Cardiac fibroblast (primary cell): ENCODE measurements at places on chromosomes 1 and 21.

GRCh38 chr21:45283035-45283610 is 4.6 kb downstream of the POFUT2 start:
- no peak for DNase-seq

- DNase-seq: no peak
Measured at GRCh38 chr1:51252366-51252765, 16.3 kb downstream of the RNF11 start.

DNA sequence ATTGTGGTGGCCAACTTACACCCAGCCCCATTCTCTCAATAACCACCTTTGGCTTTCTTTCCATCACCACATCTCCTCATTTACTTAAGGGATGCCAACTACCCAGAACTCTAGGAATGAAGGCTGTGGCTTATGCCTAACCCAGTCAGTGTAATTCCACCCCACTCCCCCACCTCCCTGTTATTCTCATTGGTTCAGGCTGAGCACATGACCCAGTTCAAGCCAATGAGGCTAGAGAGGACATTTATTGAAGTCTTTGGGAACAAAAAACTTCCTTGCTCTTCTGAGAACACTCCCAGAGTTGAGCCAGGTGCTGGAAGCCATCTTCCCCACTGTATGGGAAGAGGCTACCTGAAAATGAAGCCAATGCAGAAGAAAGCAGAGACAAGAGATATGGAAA is 22.8 kb upstream of the CD2 start:
- no peak for DNase-seq

DNA sequence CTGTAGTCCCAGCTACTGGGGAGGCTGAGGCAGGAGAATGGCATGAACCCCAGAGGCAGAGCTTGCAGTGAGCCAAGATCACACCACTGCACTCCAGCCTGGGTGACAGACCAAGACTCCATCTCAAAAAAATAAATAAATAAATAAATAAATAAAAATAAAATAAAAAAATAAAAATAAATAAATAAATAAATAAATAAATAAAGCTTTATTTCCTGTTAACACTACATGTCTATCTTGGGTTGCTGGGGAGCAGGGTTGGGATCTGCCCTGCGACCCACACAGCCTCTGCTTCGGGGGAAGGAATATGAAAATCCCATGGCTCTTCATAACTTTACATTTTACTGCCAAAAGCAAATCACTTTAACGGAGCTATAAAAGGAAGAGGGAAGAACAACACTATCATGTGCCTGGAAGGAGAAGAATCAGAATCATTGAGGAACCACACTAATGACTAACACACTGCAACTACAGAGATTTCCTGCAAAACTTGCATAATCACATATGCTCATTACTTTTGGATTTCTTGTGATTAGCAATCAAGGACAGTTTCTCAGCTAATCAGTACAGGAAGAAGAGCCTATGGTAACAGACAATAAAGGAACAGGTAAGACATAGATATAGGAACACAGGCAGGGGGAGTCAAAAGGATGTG is 72.8 kb upstream of the CD55 start:
- DNase-seq: peak; percentile 32

GRCh38 chr1:45979778-45980176 is 152.7 kb downstream of the PIK3R3 start:
- DNase-seq: no peak

- DNase-seq: no peak
Measured at GRCh38 chr1:225617479-225617878, 35.4 kb downstream of the ENAH start.

GRCh38 chr1:14616632-14617396 is 18.3 kb downstream of the KAZN start:
- no peak for DNase-seq

DNA sequence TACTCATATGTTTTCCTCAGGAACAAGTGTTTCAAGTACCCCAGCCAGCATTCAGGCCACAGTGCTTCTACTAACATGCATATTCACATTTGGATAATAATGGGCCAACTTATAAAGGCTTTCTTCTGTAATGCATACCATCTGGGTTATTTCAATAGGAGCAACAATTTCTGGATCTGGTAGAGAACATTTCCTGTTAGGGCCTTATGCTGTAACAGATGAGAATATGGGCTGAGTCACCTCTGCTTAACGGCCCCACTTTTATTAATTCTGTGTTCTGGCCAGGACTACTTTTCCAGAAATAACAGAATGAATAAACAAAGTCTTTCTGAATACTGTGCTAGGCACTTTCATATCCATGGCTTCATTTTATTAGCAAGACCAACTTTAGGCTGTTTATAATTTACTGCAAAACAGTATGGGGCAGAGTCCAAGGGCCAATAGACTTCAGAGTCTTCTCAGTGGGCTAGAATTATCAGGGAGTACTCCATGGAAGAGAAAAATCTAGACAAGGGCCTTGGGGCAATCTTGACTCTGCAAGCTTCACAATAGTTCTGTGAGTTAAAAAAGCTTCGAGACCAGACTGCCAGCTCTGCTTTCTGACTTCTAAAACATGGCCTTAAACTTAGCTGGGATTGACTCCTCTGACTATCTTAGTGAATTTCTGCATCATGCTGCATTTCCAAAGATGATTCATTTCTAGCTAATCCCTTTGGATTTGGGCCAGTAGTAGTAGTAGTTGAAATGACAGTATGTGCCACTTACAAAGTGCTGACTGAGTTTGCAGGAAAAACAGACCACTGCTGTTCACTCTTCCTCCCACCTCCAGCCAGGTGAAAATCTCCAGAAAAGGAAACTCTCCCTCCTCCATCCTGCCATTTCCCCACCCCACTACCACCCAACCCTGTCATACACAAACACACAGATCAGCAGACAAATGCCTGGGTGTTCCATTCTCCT is 8.2 kb upstream of the SSX2IP start:
- peak; percentile 92 for DNase-seq

DNA sequence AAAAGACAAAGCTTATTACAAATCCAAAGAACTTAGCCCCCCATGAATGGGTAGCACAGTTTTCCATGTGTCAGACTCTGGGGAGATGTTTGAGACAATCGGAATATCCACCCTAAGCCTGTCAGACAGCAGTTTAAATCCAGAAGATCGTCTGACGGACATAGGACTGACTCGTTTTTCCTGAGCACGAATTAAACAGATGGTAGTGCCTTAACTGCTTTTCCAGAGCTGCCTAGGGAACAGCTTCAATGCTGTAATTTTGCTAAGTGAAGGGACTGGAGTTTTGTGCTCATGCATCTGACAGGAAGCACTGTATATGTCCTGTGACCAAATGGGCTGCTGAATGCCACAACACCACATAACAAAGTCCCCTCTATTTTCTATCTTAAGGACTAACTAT is 48.6 kb downstream of the PCNX2 start:
- no peak for DNase-seq
